ENCODE measurements at places on chromosomes 5 and 9.

- DNase-seq, result peak; percentile 83
Measured at GRCh38 chr5:6704361-6704851, 8.8 kb upstream of the TENT4A start.

- DNase-seq, result no peak
Measured at GRCh38 chr5:171272996-171273970, 35.8 kb upstream of the TLX3 start.

- no peak for DNase-seq
Measured at GRCh38 chr9:135618866-135619598, 20.3 kb downstream of the GLT6D1 start.

GRCh38 chr9:86732514-86733171 lies 214.7 kb downstream of the GAS1 start:
- DNase-seq, result no peak

DNA sequence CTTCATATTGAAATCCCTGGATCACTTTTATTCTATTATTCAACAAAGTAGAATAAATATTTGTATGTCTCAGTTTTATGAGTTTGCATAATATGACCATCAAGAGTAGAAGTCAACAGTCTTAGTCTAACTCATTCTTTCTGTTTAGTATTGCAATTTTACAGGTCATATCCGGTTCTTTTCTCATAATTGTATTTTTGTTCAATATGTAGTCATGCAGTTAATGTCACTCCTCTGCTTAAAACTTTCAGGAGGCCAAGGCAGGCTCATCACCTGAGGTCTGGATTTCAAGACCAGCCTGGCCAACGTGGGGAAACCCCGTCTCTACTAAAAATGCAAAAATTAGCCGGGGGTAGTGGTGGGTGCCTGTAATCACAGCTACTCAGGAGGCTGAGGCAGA lies 148.4 kb upstream of the TRPM3 start:
- DNase-seq, result no peak
